Suppressor macrophage treated with lipopolysaccharide for 1 hour (primary cell): ENCODE measurements at places on chromosomes 16 and 17.

- peak; percentile 76 for DNase-seq
Measured at GRCh38 chr16:68041783-68042182, 18.7 kb downstream of the DUS2 start.

- no peak for DNase-seq
Measured at GRCh38 chr17:77942112-77942988, 16.2 kb upstream of the TNRC6C start.

DNA sequence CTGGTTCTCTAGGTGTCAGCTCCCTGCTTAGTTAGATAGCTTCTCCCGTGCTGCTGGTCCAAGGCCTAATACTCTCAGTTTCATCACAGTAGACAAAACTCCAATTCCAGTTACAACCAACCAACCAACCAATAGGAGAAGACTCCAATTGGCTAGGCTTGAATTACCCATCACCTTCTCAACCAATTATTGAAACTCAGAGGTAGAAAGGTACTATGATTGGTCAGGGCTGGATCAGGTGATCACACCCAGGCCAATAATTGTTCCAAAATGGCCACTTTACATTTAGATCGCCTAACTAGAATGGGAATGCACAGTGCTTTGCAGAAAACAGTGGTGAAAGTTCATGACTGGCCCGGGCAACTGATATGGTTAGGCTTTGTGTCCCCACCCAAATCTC is 49.5 kb upstream of the CRHR1 start:
- no peak for DNase-seq

- DNase-seq, result no peak
Measured at GRCh38 chr17:31838636-31839225, 20.3 kb downstream of the COPRS start.

- peak; percentile 60 for DNase-seq
Measured at GRCh38 chr16:83939266-83939855, 13.7 kb upstream of the OSGIN1 start.
